ENCODE measurements at places on chromosomes 7 and 10. TPM values are rescaled to one million over a fixed set of nuclear protein-coding genes. Genes with fewer than 3 reads are reported as not detected.

The LHPP gene
- total RNA-seq: 11.5 TPM

The OR6B1 gene
- total RNA-seq: not detected

The OR2A42 gene
- total RNA-seq: not detected

The C10orf67 gene
- 0.10 TPM for total RNA-seq

The MAGI2 gene
- 0.40 TPM for total RNA-seq

The LIPF gene
- not detected for total RNA-seq

The SPDYE11 gene
- not detected for total RNA-seq

The SEMA3A gene
- total RNA-seq: 8.9 TPM
